ENCODE measurements at places on chromosomes 7 and 10. TPM values are rescaled to one million over a fixed set of nuclear protein-coding genes. Genes with fewer than 3 reads are reported as not detected.

Gene C10orf90
- total RNA-seq: not detected

Gene GPER1
- 18.3 TPM for total RNA-seq

Gene PRR15
- 9.9 TPM for total RNA-seq

Gene WIPF3
- total RNA-seq: 1.2 TPM

Gene CLDN3
- not detected for total RNA-seq

DNA sequence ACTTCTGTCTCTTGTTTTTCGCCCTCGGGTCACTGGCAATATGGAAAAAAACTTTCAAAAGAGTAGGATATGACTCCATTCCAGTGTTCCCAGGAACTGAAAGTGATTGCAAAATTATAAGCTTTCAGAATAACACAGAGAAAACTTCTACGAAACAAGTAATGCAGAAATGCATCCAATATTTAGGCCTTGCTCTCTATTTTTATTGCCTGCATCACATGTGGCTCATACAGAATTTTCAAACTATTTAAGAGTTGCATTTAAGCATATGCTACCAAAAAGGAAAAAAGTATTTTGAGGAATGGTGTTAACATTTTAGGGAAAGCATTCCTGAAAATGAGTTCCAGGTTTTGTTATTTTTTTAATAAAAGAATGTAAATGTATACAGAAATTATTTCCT lies 228.0 kb downstream of the CACNB2 start:
- no peaks in the 10 kb centered on the region for H3K27me3 ChIP-seq
- no peaks in the 10 kb centered on the region for H3K36me3 ChIP-seq
- no peak overlapping the region for H3K4me3 ChIP-seq
- H3K27ac ChIP-seq: no peak overlapping the region

All from stomach (tissue), 19 donors.